ENCODE measurements at places on chromosomes 16 and 17. TPM values are rescaled to one million over a fixed set of nuclear protein-coding genes. Genes with fewer than 3 reads are reported as not detected.
A peak's percentile ranks its signal among the peaks of the same experiment; 100 is the strongest.

DNA sequence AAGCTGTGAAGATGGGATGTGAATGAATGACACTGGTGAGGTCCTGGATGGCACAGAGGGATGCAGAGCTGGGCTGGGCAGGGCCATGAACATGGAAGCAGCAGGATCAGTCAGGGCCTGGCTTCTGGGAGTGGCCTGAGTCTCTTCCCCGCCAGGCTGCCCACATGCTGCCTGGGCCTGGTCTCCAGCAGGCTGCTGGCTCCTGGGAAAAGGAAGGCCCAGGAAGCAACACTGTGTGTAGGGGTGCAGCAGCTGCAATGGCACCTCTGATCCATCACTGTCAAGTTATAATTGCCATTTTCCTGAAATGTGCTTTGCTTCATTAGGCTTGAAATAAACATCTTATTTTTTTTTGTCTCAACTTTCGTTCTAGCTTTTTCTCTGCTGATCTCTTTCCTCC, 260.2 kb upstream of the N4BP1 start:
- H3K36me3 ChIP-seq: no peaks in the 10 kb centered on the region
- no peaks in the 10 kb centered on the region for H3K27me3 ChIP-seq
- H3K4me1 ChIP-seq: no peaks in the 10 kb centered on the region
- H3K27ac ChIP-seq: no peak overlapping the region

DNA sequence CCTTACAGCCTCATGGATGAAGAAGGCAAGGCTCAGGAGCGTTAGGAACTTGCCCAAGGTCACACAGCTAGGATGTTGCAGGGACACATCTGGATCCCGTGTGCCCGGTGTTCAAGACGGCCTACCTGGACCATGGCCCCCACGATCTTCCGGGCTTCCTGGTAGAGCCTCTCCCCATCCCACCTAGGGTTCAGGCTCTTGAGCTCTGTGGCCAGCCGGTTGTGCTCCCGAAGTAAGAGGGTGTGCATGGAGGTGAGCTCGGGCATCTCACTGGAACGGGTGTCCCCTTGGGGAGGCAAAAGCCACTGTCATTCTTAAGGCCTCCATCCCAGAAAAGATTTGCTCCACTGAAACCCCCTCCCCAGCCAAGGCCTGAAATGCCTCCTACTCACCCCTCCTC, 5.3 kb downstream of the MPO start:
- no peaks in the 10 kb centered on the region for H3K36me3 ChIP-seq
- no peak overlapping the region for H3K4me3 ChIP-seq
- peaks cover 6% of the 10 kb centered on the region for H3K4me1 ChIP-seq
- no peak for DNase-seq
- no peak overlapping the region for H3K27ac ChIP-seq

DNA sequence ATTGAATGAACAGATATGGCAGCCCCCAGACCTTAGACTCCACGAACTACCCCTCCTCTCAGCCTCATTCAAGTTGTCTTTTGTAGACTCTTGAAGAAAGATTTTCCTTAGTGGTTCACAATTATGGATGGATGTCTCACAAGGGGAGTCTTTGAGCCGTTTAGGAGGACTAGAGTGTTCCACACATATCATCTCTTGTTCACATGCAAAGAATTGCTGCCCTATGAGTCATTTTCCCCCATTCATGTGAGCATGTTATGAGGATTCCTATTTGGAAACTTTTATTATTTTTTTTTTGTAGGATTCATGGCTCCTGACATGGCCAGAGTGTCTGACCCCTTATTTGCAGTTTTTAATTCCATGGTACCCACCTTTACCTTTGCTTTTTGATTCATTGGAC, 237.1 kb downstream of the SHISA9 start:
- no peak overlapping the region for H3K4me3 ChIP-seq
- DNase-seq: no peak
- no peaks in the 10 kb centered on the region for H3K27me3 ChIP-seq
- H3K36me3 ChIP-seq: no peaks in the 10 kb centered on the region
- H3K4me1 ChIP-seq: no peaks in the 10 kb centered on the region

PPY gene
- not detected for total RNA-seq

CDC6 gene
- 0.80 TPM for total RNA-seq

- no peaks in the 10 kb centered on the region for H3K4me1 ChIP-seq
- H3K4me3 ChIP-seq: no peak overlapping the region
- no peak overlapping the region for H3K27ac ChIP-seq
- H3K36me3 ChIP-seq: no peaks in the 10 kb centered on the region
- no peak for DNase-seq
- H3K27me3 ChIP-seq: no peaks in the 10 kb centered on the region
These were observed 42.1 kb downstream of the NOG start for GRCh38 chr17:56635641-56636040.

DNA sequence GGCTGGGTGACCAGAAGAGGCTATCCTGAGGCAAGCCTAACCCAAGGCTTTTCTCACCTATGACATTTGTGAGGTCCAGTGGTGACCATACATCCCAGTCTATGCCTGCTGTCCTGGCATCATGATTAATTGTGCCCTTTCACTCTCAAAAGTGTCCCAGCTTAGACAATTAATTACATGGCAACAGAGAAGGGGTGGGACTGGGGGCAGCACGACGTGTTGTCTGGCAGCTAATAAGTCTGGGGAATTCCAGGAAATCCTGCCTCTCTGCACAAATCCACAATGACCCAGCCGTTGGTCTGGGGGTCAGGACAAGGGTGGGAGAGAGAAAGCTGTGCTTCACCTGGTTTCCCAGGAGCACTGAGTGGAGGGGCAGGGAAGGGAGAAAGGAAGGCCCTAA, 14.0 kb upstream of the MTMR4 start:
- peaks cover 18% of the 10 kb centered on the region for H3K4me1 ChIP-seq
- peak overlapping the region; percentile 93 for H3K27ac ChIP-seq
- no peak overlapping the region for H3K4me3 ChIP-seq
- no peaks in the 10 kb centered on the region for H3K36me3 ChIP-seq
- no peaks in the 10 kb centered on the region for H3K27me3 ChIP-seq
- DNase-seq: no peak

DNA sequence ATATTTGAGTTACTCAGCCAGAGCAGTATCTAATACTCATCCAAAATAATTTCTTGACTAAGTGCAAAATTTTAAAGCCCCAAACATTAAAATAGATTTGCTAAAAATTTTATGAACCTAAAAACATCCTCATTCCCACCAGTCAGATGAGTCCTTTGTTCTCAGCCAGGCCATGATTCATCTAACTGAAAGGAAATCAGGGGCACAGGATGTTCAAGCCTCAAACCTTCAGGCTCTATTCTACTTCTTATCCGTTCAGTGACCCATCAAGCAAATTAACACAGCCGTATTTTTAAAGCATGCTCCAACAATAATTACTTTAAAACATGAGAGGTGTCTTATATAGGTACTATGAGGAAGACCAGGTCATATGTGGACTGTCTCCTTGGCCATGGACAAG, 176.5 kb upstream of the MON1B start:
- H3K27ac ChIP-seq: no peak overlapping the region
- H3K36me3 ChIP-seq: no peaks in the 10 kb centered on the region
- DNase-seq: no peak
- no peaks in the 10 kb centered on the region for H3K4me1 ChIP-seq

LITAFD gene
- total RNA-seq: not detected

CCDC78 gene
- 0.48 TPM for total RNA-seq

MYH8 gene
- not detected for total RNA-seq

DNA sequence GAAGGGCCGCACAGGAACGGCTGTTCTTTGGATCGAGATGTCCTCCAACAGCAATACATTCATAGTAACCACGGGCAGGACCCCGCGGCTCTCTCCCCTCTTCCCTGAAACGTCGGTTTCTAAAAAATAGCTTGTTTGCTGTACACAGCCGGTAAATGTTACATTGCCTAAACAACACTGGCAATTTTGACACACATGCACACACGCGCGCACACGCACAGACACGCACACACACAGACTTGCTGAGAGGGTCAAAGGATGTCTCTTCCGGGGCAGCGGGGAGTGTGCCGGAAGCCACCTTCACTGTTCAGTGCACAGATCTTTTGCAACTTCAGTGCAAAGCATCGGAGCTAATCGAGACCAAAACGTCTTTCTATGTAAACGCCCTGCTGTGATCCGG, 35.8 kb downstream of the ZDHHC7 start:
- no peak overlapping the region for H3K27ac ChIP-seq
- no peak overlapping the region for H3K4me3 ChIP-seq
- DNase-seq: no peak
- no peaks in the 10 kb centered on the region for H3K27me3 ChIP-seq
- H3K4me1 ChIP-seq: no peaks in the 10 kb centered on the region

DNA sequence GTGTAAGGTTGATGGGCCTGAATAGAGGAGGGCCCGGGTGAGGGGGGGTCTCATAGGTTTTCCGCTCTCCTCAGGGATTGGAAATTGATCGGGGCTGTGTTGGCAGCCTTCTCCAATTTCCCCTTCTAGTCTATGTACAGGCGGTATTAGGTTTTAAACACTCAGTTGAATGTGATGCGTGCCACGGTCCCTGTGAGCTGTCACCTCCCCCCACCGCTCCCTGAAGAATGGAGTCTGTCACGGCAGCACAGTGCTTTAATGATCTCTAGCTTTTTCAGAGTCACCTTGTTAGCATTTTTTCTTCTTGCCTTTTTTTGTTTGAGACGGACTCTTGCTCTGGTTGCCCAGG, 800 bp downstream of the COX4I1 start:
- DNase-seq: no peak
- peak overlapping the region; percentile 99 for H3K4me3 ChIP-seq
- H3K27me3 ChIP-seq: no peaks in the 10 kb centered on the region
- peak overlapping the region; percentile 85 for H3K27ac ChIP-seq
- no peaks in the 10 kb centered on the region for H3K36me3 ChIP-seq
- H3K4me1 ChIP-seq: peaks cover 3% of the 10 kb centered on the region

DNA sequence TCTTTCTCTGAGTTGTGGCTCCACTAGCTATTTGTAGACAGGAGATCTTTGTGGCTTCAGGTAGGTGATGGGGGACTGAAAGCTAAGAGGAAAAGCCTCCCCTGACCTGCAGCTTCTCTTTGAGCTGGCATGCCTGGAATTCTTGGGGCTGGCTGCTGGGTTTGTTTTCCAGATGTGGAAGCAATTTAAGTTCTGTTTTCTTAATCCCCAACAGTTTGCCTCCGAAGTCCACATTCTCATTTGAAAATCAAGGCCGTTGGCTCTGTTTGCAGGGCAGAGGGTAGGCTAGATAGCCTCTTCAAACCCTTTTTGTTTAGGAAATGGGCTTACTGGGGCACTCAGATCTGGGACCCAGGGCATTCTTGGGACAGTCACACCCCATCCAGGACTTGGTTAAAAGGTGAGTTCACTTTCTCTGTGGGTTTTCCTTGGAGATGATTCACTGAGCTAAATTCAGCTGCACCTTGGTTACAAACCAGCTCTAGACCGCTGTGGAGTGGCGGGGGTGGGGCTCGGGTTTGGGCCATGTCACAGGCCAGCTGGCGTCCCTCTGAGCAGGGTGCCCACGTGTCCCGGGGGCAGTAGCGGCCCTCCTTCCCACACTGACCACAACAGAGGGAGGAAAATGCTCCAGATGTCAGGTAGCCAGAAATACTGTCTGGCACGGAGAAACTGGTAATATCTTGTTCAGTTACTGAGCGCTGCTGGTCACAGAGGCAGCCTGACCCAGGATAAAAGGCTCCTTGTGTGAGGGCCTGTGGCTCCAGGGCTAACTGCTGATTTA, 108.5 kb downstream of the RAB11FIP4 start:
- H3K4me3 ChIP-seq: no peak overlapping the region
- H3K27me3 ChIP-seq: no peaks in the 10 kb centered on the region
- H3K36me3 ChIP-seq: no peaks in the 10 kb centered on the region

DNA sequence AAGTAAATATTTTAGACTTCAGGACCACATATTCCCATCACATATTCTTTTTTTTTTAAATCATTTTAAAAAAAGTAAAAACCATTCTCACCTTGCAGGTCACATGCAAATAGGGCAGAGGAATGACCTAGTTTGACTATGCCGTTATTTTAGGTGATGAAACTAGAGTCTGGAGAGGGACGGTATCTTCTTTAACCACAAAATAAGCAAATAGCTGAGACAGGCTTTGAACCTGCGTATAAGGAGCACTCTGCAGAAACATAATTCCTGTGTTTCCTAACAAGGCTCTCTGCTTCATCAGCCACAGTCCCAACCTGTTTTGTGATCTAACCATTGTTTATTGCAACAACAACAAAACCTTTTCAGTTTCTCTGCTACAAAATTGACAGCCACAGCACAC, 121.5 kb downstream of the PCTP start:
- H3K27ac ChIP-seq: no peak overlapping the region
- H3K4me1 ChIP-seq: no peaks in the 10 kb centered on the region
- no peak for DNase-seq
- no peak overlapping the region for H3K4me3 ChIP-seq

- H3K36me3 ChIP-seq: no peaks in the 10 kb centered on the region
- peaks cover 13% of the 10 kb centered on the region for H3K27me3 ChIP-seq
- H3K27ac ChIP-seq: no peak overlapping the region
- H3K4me1 ChIP-seq: no peaks in the 10 kb centered on the region
These were observed 158.2 kb downstream of the FOXL1 start for GRCh38 chr16:86736502-86736901.

CBLN1 gene
- total RNA-seq: 0.44 TPM

DNA sequence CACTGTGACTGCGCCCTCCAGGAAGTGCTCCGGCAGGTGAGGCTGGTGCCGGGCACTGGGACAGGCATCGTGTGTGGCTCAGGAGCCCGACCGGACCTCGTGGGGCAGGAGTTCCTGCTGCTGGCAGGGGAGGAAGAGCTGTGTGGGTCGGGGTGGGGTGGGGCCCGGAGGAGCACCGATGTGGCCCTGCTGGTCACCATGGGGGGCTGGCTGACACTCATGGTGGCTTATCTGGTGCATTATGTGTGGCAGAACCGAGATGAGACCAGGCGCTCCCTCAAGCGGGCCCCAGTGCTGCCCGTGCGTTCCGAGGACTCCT, 16.8 kb downstream of the LRRC3C start:
- peak overlapping the region; percentile 71 for H3K27ac ChIP-seq
- H3K27me3 ChIP-seq: no peaks in the 10 kb centered on the region
- no peaks in the 10 kb centered on the region for H3K4me1 ChIP-seq
- no peak overlapping the region for H3K4me3 ChIP-seq

DNA sequence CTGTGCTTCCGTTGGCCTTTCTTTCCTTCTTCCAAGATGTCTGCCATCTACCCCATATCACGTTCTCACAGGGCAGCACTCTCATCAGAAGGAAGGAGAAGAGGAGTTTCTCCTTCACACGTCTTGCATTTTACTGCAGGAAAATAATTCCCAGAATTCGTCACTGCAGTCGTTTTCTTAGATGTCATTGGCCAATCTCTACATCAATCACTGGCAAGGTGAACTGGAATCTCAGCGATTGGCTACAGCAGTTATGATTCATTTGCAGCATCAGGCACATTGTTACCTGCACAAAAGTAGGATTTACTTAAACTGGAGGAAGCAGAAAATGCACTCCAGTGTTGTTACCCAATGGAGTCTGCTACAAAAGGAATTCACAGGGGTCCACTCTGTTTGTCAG, 277.2 kb upstream of the RBFOX1 start:
- no peak for DNase-seq
- H3K27ac ChIP-seq: no peak overlapping the region

- H3K36me3 ChIP-seq: no peaks in the 10 kb centered on the region
- no peak for DNase-seq
- no peaks in the 10 kb centered on the region for H3K27me3 ChIP-seq
- no peaks in the 10 kb centered on the region for H3K4me1 ChIP-seq
- no peak overlapping the region for H3K27ac ChIP-seq
These were observed 628.5 kb downstream of the MAF start for GRCh38 chr16:78972006-78972405.

WSCD1 gene
- total RNA-seq: 0.88 TPM

Data from breast epithelium (tissue), 4 donors.